T1000 (cell line): ENCODE measurements at places on chromosomes 1 and 21.

- no peak for DNase-seq
Observed at GRCh38 chr1:176996456-176997090, 167.9 kb downstream of the ASTN1 start.

GRCh38 chr21:45794027-45794426 lies 150.5 kb downstream of the PCBP3 start:
- no peak for DNase-seq

GRCh38 chr1:106584676-106585075 lies 471.8 kb upstream of the PRMT6 start:
- DNase-seq: no peak

- no peak for DNase-seq
Observed at GRCh38 chr1:111542187-111542586, 38.8 kb upstream of the ADORA3 start.

GRCh38 chr1:246324711-246325110 lies 182.4 kb downstream of the SMYD3 start:
- DNase-seq: no peak
